ENCODE measurements at places on chromosomes 13 and 19.

GRCh38 chr13:61810065-61810464 is 394.4 kb upstream of the PCDH20 start:
- no peak for DNase-seq

GRCh38 chr13:85266771-85267170 is 532.4 kb downstream of the SLITRK6 start:
- no peak for DNase-seq

DNA sequence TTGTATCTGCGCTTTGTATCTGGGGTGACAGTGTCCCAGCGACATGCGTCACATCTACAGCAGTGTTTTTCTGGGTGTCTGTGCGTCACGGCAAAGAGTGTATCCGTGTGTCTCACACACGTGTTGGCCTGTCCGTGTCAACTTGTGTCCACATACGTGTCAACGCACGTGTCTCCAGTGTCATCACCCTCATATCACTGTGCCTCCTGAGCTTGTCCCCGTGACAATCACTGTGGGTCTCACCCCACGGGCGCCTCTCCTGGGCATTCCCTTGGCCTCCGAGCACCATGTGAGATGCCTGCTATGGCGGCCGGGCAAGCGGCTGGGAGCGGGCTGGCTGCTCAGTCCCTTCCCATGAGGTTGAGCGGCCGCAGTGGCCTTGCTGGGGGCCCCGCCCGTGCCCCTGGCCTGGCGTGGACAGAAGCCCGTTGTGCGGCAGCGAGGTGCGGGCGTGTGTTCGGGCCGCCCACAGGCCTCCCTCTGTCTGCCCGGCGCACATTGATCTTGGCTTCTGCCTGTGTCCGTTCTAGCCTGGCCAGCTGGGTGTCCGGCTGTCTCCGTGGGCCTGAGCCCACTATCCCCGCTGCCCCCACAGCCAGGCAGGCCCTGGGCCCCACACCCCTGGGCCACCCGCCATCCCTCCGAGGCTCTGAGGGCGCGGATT is 6.4 kb downstream of the NFIX start:
- no peak for DNase-seq

DNA sequence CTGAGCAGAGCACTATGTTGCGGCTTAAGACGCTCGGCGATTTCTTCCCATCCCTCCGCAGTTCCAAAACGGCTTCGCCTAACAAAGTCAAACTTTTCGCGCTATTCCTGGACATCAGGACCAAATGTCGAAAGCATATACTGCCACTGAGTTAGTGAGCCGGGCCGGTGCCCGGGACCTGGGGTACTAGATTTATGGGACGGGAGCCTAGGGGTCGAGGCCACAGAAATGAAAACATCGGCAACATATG is 699 bp downstream of the RCBTB2 start:
- DNase-seq, result no peak

- DNase-seq, result no peak
Measured at GRCh38 chr13:78977311-78977710, 318.4 kb upstream of the OBI1 start.

DNA sequence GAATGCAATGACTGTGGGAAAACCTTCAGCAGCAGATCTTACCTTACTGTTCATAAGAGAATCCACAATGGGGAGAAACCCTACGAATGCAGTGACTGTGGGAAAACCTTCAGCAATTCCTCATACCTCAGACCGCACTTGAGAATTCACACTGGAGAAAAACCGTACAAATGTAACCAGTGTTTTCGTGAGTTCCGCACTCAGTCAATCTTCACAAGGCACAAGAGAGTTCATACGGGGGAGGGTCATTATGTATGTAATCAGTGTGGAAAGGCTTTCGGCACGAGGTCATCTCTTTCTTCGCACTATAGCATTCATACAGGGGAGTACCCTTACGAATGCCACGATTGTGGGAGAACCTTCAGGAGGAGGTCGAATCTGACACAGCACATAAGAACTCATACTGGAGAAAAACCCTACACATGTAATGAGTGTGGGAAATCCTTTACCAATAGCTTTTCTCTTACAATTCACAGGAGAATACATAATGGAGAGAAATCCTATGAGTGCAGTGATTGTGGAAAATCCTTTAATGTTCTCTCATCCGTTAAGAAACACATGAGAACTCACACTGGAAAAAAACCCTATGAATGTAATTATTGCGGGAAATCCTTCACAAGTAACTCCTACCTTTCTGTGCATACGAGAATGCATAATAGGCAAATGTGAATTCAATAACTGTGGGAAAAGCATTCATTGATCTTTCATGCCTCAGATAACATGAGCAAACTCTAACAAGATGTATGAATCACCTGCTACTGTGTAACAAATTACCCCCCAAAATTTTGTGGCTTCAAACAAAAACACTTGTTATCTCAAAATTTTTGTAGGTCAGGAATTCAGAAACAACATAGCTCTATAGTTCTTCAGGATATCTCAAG is 13.8 kb downstream of the ZNF557 start:
- DNase-seq, result peak; percentile 19

DNA sequence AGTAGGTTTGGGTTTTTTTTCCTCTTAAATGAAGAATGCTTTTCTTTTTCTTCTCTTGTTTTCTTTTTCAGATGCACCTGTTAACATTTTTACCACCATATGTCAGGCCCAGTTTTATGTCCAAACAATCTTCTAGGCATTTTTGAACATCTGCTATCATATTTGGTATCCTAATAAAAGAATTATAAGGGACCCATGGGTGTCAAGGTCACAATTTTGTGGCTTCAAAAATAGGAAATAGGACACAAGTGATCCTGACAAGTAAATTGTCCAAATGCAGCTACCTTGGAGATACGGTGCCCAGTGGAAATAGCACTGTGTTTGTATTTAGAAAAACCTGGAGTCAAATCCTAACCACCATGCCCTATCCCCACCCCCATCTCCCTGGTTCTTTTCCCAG is 270.3 kb downstream of the MZT1 start:
- no peak for DNase-seq

GRCh38 chr13:77459592-77459991 is 75.9 kb upstream of the SCEL start:
- DNase-seq, result no peak

- DNase-seq, result no peak
Measured at GRCh38 chr19:45350477-45351058, 10.0 kb downstream of the KLC3 start.

GRCh38 chr13:89827552-89827951 is 1519.9 kb upstream of the MIR17HG start:
- no peak for DNase-seq

DNA sequence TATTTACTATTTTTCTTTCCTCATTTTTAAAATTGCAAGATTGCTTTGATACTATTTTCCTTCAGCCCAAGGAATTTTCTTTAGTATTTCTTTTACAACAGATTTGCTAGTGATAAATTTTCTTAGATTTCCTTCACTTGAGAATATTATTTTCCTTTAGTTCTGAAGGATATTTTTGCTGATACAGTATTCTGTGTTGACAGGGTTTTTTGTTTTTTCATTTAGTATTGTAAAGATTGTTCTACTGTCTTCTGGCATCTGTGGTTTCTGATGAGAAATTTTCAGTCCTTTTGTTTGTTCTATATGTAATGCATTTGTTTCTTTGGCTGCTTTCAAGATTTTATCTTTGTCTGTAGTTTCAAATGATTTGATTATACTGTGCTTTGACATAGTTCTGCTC is 20.7 kb downstream of the RAP2A start:
- DNase-seq, result no peak

DNA sequence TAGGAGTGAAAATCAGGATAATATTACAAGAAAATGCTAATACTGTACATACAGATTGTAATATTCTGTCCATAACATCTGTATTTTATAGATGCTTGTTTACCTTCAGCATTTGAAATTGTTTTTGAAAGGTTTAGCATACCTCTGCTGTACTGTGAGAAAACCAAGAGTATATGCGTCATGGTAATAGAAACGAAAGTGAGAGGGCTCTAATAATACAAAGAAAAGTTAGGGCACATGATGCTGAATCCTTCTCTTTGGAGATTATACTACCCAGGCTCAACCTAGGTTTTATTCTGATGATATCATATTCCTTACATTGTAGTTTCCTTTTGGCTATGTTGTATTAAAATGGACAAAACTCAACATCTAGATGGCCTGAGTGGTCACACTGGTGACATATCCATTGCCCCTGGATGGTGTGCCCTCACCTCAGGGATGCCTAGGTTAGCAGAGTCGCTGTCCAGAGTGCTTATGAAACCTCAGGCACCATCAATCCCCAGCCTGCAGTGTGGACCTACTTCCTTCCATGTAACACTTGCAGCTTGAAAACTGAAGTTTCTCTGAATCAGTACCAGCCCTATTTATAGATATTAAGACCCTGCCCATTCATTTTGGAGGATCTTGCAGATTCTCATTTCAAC is 253.7 kb downstream of the KCTD12 start:
- no peak for DNase-seq

- no peak for DNase-seq
Measured at GRCh38 chr13:102933122-102933521, 87.3 kb downstream of the ERCC5 start.

DNA sequence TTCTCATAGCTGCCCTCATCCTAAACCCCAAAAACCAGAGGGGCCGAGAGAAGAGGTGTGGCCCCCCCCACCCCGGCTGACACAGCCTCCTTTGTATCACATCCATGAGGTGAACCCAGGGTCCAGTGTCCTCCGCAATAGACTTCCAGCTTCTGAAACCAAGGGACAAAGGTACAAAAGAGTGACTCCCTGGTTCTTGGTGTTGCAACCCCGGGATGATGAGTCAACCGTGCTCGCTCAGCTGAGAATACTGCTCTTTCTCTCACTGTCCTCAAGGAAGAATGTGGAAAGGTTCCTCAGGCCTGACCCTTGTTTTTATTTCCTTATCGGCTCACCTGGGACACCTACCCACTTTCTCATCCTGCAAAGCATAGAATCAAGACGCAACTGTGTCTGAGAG is 5.5 kb downstream of the SLC15A1 start:
- no peak for DNase-seq

- no peak for DNase-seq
Measured at GRCh38 chr19:46615966-46616365, 8.9 kb downstream of the PTGIR start.

GRCh38 chr13:54980651-54981050 is 1952.0 kb downstream of the OLFM4 start:
- DNase-seq, result no peak

- DNase-seq, result no peak
Measured at GRCh38 chr19:15923702-15924101, 10.6 kb downstream of the CYP4F11 start.

GRCh38 chr13:112575675-112576074 is 12.3 kb downstream of the TUBGCP3 start:
- no peak for DNase-seq

DNA sequence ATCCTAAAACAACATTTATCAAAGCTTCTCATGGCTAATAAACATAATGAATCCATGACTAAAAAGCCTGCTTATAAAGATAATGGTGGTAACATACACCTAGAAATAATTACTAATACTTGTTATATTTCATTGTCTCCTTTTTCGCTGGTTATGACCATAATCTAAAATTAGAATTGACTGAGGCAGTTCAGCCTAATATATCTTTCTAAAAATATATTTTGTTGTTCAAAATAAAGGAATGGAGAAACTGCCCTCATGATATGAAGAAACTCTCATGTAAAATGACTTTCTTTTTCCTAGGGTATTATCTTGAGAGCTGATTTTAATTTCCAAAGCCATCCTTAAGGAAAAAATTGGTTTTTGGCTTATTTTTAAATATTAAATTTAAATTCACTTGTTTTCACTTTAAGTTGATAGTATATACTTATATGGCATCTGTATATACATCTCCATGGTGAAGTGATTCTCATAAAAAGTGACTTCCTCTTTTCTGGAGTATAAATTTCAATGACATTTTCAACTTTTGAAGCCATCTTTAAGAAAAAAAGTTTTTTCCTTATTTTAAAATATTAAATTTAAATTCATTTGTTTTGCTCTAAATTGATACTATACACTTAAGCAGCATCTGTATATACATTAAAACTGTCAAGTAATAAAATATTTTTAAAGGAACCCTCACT is 204.6 kb downstream of the VWA8 start:
- DNase-seq, result peak; percentile 33

GRCh38 chr19:43441716-43442115 is 23.7 kb downstream of the LYPD3 start:
- DNase-seq, result peak; percentile 61

DNA sequence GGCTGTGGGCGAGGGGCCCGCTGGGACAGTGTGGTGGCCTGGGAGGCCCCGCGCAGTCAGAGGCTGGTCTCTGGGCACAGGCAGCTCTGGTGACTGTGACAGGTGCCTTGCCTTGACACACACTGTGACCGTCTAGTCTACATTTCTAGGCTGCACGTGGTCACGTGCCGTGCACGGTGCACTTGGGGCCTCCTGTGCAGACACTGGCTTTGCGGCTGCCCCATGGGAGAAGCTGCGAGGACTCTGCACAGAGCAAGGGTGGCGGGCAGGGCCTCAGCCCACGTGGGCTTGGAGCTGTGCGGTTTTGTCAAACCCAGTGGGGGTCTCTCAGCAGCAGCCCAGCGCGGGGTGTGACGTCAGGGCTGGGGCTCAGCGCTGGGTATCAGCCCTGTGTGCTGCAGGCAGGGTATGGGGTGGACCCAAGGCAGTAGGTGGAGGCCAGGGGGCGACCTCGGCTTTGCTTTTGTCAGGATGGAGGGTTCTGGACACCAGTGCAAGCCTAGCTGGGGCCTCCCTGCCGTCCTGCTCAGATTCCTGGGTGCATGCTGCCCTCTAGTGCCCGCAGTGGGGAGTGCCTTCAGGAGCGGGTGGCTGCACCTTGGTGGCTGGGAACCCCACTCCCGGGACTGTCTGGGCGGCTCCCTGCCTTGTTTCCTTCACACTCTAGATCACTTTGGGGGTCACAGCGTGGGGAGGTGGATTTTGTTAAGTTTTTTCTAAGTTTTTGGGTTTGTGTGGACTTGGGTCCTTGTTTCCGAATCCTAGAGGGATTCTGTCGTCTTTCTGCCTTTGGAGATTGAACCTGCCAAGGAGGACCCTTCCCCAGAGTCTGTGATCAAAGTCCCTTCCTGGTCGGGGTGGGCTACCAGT is 62.6 kb downstream of the KDM4B start:
- peak; percentile 74 for DNase-seq

GRCh38 chr13:21079761-21080592 is 18.6 kb upstream of the LATS2 start:
- peak; percentile 12 for DNase-seq

- no peak for DNase-seq
Measured at GRCh38 chr13:47337781-47338507, 441.1 kb upstream of the HTR2A start.

GRCh38 chr13:41061914-41062837 is 867 bp downstream of the WBP4 start:
- peak; percentile 88 for DNase-seq

GRCh38 chr19:13794398-13794756 is 866 bp upstream of the ZSWIM4 start:
- no peak for DNase-seq

DNA sequence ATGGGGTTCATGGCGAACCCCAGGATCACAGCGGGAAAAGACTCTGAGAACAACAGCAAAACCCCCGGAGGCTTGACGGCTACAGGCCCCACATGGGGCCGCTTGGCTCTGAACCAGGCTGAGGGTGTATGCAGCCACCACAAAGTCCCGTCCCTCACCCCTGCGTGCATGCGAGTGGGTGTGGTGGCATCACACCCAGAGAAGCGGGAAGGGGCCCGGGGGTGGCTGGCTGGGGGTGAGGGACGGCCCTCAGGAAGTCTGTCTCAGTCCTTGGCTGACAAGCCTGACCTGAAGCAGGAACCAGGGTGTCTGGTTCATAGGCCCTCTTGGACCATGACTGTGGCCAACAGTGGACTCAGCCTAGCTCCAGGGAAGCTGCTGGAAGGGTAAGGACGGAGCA is 34.2 kb downstream of the CEBPG start:
- DNase-seq, result peak; percentile 17

Measured in inflammatory macrophage (primary cell).